ENCODE measurements at places on chromosomes 12 and 14.

GRCh38 chr14:69663300-69663643 is 51.9 kb downstream of the SUSD6 start:
- DNase-seq, result no peak

DNA sequence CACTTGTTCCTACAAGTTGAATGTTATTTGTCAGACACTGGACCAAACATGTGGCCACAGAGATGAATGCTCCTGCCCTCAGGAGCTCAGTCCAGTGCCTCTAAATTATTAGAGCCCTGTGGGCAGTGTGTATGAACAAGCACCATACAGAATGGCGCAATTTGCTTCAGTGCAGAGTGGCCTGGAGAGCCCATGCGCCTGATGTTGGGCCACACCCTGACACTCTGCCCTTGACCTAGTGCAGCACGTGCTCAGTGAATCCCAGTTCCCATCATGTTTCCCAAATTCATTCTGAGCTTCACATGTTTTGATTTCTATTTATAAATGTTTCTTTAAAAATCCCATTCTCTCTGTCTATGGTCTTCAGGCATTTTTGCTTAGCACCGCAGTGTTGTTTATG is 116.8 kb downstream of the PRMT8 start:
- DNase-seq, result no peak

DNA sequence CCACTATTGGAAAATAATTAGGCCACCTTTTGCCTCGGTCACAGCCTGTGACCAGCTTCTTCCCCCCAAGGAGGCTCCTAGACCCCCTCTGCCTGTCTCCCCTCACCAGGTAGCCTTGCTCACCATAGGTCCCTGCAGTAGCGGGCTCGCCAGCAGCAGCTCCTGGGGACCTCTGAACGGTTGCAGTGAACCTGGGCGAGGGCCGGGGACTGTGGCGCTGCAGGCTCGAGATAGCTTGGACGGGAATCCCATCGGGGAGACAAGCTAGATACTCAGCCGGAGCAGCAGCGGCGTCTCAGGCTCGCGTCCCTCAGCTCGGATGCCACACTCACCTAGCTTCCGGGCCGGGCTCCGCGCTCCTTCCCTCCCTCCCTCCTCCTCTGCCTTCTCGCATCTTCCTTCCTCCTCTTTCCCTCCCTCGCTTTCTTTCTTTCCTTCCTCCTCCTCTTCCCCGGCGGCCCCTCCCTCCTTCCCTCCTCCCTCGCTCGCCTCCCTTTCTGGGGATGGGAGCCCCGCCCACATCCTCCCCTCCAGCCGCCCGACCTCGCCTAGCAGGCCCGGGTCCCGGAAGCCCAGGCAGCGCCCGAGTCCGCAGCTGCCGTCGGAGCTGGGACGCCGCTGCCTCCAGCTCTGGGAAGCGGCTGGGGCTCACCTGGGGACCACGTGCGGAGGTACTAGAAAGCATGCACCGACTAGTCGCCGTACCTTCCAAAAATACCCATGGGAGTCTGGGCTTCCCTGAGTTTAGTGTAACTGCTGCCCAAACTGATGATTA is at the start of gene BMP4:
Gene BMP4, minus strand, starts transcription at position 399 of the 775 bp plus-strand sequence. CDS start 4,603 bp downstream, outside the sequence.
- no peak for DNase-seq

- DNase-seq, result no peak
These were observed 84.8 kb upstream of the FICD start for GRCh38 chr12:108430245-108430644.

DNA sequence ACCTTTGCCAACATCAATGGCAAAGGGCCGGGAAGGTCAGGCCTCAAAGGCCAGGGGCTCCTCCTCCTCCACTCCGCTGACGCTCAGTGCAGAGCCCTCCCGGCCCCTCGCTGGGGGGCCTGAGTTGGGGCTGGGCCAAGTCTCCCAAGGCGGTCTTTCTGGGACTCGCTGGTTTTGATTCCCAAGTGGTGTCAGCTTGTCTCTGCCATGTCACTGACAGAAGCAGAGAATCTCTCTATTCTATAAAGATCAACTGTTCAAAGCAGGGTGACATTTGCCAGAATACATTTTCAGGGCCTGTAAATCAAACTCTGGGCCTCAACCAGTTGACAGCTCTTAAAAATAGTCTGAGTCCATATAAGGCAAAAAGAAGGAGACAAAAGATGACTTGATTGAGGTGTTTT is 75.9 kb downstream of the CCDC88C start:
- no peak for DNase-seq

- no peak for DNase-seq
These were observed 644 bp upstream of the PPP4R4 start for GRCh38 chr14:94173471-94173884.

DNA sequence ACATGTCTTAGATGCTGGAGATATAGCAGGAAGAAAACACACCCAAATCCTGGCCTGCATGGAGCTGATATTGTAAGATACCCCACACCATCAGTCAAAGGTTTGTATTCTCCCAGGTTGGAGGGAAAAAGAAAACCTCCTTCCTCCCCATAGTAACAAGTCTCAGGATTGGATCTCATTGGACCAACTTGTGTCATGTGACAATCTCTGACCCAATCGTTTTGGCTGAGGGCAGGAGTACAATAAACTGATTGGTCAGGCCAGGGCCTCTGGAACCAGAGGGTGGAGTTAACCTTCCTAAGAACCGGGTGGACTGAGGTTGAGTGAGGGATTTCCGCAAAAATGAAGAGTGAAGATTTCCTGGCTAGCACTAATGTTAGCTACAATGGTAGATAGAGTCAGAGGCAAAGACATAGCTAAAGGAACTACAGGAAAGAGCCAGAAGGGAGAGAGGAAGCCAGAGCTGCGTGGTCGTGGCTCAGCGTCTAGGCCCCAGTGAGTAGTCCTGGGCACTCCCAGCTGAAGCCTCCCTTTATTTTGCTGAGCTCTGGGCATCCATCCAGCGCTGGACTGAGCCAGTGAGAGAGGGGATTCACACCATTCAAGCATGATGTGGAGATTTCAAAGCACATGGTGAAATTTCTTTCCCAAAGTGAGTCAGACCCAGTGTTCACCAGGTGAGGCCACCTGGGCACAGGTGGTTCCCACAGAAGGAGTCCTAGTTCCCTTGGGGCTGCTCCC is 219.9 kb downstream of the AACS start:
- no peak for DNase-seq

DNA sequence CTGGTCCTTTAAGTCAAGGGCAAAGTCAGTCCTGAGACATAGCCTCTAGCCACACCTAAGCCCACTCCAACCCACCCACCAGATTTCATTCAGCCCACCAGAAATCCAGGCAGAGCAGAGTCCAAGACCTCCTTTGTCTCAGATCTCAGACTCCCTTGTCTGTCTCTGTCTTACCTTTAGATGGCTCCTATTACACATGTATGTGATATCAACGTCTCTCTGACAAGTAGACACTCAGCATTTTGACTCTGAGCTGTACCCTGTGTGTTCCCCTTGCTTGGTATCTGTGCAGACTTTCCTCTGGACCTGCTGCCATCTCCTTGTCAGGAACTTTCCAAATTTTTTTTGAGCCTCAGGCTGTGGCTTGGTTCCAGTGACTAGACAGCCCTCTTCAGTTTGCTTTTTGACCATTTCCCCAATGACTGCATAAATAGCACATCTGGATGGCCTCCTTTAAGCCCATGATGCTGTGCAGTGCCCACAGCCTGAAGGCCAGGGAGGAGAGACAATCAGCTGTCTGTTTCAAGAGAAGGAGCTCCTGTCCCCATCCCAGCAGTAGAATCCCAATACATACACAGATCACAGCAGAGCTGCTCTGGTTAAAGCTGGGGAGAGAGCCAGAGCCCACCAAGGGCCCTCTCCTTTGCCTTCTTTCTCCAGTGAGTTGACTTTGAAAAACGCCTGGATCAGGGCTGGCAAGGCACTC is 7.0 kb downstream of the POU6F1 start:
- DNase-seq, result no peak

- no peak for DNase-seq
These were observed 633 bp upstream of the RNU4-2 start for GRCh38 chr12:120292411-120292660.

GRCh38 chr14:47240748-47241437 is 434.5 kb downstream of the MDGA2 start:
- no peak for DNase-seq

DNA sequence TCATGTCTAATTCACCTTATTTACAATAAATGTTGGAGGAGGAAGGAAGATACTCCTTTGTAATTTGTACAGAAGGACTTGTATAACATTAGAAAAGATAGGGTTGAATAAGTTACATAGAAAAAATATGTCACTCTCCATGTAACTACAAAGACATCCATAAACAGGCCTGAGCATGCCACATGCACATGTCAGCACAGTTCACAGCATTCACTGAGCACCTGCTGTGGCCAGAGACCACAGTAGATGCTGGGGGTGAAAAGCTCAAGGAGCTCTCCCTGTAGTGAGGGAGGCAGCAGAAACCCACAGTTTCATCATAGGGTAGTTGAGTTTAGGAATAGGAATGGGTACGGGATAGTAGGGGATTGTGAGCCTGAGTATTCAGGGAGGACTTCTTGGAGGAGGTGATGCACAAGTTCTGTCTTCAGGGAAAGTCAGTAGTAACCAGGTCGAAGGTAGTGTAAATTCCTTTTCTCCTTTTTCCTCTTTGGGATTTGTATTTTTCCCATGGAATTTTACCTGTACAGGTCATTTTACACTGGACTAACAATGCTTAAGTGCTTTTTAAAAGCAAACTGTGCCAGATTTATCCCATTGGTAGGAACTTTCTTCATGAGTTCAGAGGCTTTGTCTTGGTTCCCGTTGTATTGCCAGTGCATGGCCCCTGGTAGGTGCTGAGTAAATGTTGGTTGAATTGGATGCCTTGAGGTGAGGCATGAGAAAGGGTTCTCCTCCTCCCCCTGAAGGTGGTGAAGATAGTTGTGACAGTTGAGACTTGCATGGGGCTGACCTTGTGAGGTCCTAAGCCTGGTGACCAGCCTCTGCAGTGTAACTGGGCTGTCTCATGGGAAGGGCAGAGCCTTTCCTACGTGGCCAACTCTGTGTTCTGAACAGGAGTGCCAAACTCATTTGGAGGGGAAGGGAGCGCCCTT is 20.2 kb downstream of the PRKCH start:
- no peak for DNase-seq

GRCh38 chr12:54038284-54038870 is 5.5 kb downstream of the HOXC5 start:
- no peak for DNase-seq

DNA sequence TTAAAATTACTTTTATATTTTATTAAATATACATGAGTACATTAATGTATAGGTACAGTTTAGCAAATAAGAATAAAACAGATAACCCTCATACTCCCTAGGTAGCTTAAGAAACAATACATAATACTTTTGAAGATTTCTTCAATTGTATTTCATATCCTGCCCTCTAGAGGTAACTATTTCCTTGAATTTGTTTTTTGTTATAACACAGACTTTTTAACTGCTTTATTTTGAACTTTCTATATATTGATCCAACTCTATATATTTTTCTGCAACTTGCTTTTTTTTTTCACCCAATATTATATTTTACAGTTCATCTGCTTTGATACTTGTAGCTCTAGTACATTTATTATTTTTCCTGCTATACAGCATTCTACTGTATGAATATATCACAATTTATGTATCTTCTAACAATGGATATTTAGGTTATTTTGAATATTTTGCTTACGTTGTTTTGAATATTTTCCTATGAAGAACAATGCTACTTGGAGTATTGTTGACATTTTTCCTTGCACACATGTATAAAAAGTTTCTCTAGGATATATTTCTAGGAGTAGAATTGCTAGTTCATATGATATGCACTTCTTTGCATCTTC is 72.8 kb upstream of the ABCD2 start:
- no peak for DNase-seq

DNA sequence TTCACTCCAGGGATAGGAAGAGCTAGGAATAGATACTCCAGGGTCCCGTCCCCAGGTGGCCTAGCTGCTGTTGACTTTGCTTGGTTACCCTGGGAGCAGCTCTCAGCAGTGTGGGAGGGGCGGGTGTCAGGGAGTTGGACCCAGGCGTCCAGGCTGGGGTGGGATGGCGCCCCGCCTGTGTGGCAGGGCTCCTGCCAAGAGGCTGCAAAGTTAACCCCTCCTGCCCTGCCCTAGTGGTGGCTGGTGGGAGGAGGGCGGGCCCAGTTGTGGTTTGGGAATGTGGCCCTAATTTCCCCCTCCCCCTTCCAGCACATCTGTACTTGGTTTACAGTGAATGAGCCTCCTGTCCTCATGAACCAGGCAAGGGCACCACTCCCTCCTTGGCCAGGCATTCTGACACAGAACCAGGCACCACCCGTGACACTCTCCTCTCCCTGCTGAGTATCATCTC is 1.7 kb upstream of the RARG start:
- no peak for DNase-seq

GRCh38 chr14:21729703-21730233 is 56.1 kb upstream of the OR4E1 start:
- no peak for DNase-seq

- DNase-seq, result no peak
These were observed 236.2 kb upstream of the FLRT2 start for GRCh38 chr14:85293612-85294234.

DNA sequence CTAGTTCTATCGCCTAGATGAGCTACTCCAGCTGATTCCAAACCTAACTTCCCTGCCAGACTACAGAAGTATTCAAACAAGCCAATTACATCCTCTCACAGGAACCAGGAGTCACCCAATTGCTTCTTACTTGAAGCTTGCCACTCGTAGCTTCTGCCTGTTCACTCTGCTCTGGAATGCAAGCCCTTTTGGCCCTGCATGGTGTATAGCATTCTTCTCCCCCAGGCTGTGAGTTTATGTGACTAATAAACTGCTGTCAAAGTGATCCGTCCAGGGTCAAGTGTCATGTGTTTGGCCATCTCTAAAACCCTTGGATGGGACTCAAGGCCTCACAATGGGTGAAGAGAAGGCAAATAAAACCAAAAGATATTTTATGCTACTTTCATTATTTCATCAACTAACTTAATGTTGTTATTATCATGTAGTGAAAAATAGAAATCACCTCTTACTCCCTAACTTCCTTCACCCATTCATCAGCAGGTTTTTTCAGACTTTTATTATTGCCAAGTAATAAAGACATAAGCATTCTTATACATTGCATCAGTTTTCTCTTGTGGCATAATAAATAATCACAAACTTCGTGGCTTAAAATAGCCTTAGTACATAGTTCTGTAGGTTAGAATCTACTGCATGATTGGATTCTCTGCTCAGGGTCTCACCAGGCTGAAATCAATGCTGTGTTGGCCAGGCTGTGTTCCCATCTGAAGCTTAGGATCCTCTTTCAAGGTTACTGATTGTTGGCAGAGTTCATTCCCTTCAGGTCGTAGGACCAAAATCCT is 1981.7 kb upstream of the FLRT2 start:
- DNase-seq, result no peak

DNA sequence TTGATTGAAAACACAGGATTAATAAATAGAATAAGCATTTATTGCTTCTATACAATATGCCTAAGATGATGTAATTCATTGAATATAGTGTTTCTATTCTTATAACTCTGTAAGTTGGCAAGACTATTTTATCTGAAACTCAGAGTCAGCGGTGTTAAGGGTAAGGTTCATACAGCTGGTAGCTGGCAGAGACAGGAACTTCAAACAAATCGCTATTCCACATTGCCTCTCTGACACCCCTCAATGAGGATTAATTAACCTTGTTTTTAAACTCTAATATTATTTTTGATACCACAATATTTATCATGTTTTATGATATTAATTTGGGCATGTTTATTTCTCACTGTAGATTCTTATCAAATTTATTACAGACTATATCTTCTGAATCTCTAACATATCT is 323.4 kb downstream of the ACSS3 start:
- no peak for DNase-seq

- no peak for DNase-seq
These were observed 47.4 kb upstream of the PARP11 start for GRCh38 chr12:3920351-3921150.

Data from bone marrow (tissue), 2 donors.